ENCODE measurements at places on chromosomes 5 and 9.

- no peak for DNase-seq
These were observed 256.7 kb upstream of the CD180 start for GRCh38 chr5:67453111-67453905.

- DNase-seq: no peak
These were observed 47.4 kb upstream of the AFAP1L1 start for GRCh38 chr5:149224282-149224681.

DNA sequence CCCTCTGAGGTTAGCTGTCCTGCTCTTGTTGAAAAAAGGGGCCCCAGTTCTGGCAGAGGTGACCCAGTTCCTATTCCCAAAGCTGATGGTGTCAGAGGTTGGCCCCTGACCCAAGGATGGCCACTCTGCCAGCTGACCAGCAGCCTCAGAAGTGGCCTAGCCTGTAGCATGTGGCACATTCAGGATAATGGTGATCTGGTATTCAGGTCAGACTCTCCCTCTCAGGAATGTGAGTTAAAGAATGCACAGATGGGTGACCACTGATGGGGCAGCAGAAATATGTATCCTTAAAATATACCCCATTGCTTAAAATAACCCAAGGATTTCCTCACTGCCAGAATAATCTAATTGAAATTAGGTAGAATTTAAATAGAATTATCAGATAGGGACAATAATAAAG lies 369.2 kb downstream of the SEMA5A start:
- DNase-seq: no peak

GRCh38 chr5:57947181-57947580 lies 464.6 kb upstream of the ACTBL2 start:
- no peak for DNase-seq

DNA sequence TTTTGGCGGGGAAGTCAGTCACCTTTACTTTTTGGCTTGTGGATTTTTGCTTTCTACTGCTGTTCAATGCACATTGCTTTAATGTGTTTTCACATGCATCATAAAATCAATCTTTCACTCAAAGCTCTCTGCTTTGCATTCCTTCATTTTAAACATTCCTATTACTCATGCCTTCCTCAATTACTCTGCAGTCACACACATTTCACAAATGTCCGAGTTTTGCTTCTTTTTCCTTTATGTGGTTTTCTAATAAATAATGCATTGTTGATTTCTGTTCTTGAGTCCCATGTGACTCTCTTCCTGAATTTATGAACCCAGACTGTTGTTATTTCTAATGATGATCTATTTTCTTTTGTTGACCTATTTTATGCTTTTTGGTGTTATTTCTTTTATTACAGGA lies 82.3 kb upstream of the EPB41L4B start:
- no peak for DNase-seq

- DNase-seq: peak; percentile 86
These were observed 31.1 kb downstream of the SLC35A4 start for GRCh38 chr5:140595538-140596300.

GRCh38 chr5:8913522-8913921 lies 632.4 kb downstream of the SEMA5A start:
- no peak for DNase-seq

GRCh38 chr5:136114414-136115125 lies 18.1 kb upstream of the SMAD5 start:
- no peak for DNase-seq

DNA sequence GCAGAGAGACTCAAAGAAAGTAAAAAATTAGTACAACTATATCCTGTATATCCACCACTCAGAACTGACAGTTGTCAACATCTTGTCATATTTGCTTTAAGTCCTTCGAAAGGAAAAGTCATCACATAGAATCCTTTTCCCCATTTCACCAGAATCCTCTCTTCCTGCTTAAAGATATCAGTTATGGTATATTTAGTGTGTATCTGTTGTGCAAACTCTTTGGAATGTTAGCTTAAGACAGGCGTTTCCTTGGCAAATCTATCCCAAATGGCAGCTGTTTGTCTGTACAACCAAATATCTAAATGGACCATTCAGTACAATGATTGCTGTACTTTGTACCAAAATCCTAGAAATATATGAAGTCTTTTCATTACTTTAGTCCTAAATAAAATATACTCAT lies 98.5 kb downstream of the ITGA1 start:
- no peak for DNase-seq
